ENCODE measurements at places on chromosomes 3 and 15.

- no peak for DNase-seq
Observed at GRCh38 chr15:71997691-71998090, 120.3 kb downstream of the MYO9A start.

- DNase-seq, result no peak
Observed at GRCh38 chr3:120753810-120754209, 11.3 kb downstream of the GTF2E1 start.

DNA sequence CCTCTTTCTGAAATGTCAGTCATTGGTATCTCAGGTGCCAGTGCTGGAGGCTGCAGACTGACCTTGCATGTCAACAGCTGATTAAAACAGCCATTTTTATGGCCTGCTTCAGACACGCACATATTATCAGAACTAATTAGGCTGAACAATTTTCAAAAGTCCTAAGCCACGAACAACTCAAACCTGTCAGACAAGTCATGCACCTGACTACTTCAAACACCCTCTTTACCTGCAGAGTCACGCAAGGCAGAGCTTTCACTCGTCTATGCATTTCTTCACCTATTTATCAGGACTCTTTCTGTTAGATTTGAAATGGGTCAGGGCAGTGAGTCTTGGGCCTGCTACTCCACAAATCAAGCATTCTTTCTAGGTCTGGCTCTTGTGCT is 26.7 kb downstream of the CLK3 start:
- no peak for DNase-seq

DNA sequence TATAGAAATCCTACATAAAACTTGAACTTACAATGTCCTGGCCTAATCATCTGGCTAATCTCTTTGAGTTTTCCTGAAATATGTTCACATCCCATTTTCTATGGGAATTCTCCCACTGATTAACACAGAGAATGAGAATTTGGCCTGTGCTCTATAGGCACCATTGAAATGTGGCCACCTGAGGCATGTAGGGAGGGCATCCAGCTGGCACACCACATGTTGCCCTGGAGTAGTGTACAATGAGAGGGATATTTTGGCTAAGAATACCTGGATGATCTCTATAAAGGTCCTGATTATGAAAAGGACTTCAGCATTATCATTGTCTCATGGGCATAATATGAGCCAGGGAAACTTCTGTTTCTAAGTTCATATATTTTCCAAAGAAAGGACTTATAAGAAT is 324.0 kb downstream of the ZBTB20 start:
- DNase-seq, result no peak

DNA sequence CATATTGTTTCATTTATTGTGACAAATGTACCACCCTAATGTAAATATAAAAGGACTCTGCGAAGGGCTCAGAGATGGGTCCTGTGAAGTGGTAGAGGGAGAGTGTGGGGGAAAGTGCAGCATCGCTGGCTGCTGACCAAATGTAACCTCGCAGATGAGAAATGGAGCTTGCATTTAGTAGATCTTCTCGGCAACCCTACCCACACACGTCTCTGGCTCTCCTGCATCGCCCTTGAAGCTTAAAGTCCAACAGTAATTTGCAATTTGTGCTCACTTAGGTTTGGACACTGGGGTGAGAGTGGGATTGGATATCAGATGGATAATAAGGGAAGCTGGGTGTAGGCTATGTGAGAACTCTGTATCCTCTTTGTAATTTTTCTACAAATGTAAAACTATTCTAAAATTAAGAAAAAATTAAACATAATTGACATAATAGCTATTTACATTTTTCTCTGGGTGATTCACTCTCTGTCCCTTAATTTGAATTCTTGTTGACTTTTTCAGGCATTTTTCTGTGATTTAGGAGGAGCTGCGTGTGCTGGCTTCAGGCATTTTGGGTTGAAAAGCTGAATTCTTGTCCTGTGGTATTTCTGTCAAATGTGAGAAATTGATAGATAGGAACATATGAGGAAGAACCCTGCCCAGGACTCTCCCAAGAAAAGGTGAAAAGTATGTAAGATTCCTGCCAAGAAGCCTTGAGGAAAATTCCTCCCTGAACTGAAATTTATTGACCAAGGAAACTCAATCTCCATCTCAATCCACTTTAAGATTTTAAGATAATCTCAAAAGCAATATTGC is 524.7 kb upstream of the MCTP2 start:
- DNase-seq, result no peak

DNA sequence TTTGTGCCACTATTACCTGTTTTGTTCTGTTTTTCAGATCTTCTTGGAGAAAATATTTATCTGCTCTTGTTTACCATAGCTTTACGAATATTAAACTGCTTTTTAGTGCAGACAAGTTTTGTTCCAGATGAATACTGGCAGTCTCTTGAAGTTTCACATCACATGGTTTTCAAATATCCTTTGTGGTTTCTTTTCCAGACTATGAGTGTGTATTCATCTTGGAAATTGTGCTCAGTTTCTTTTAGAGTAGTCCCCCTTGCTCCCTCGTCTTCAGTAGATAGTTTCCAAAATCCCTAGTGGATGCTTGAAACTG is 1.2 kb downstream of the PIGB start:
- no peak for DNase-seq

DNA sequence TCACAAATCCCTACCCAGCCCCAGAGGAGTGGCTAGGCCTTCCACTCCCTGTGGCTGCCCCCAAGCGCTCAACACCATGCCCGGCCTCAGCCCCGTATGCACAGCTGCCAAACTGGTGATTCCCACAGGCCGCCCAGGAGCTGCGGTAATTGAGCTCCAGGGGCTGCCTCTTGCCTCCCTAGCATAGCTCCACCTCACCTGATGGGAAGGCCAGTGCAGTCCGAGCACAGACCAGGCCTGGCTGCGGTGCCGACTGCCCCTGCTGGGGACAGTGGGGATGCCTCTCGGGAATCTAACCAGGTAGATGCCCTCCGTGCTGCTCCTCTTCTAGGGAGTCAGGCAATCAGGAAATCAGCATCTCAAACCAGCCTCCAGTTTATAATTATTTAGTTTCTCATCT is 25.9 kb downstream of the SCN5A start:
- no peak for DNase-seq

DNA sequence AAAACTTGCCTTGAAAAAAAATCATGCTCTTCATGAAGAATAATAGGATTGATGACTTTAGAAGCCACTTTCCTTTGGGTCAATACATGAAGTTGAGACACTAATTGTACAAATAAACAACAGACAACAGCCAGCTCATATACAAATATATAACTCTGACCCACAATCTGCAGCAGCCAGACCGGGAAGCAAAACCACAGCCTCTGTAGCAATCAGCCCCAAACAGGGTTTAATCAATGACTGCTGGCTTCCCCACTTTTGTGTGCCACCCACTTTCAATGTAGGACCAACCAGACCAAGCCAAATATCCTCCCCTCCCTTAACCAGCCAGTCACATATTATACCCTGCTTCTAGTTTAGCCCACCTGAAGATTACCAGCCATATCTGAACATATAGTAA is 39.0 kb downstream of the IFT57 start:
- DNase-seq, result no peak

- peak; percentile 22 for DNase-seq
Observed at GRCh38 chr3:32569540-32570420, 878 bp downstream of the DYNC1LI1 start.

- no peak for DNase-seq
Observed at GRCh38 chr15:63070681-63071129, 28.2 kb downstream of the TPM1 start.

DNA sequence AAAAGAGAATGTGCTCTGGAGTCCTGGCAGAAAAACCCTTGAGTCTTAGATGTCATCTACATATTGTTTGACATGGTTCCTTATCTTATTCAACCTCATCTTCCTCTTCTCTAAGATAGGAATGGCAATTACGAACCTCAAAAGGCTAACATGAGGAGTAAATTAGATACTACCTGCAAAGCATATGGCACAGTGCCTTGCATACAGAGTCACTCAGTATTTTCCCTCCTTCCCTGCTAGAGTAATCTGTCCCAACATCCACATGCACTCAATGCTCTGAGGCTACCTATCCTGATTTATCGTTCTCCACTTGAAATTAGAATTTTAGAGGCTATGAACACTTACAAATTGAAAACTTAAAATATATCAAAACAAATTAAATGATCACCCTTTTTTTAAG is 386.7 kb downstream of the RSL24D1 start:
- DNase-seq, result no peak

DNA sequence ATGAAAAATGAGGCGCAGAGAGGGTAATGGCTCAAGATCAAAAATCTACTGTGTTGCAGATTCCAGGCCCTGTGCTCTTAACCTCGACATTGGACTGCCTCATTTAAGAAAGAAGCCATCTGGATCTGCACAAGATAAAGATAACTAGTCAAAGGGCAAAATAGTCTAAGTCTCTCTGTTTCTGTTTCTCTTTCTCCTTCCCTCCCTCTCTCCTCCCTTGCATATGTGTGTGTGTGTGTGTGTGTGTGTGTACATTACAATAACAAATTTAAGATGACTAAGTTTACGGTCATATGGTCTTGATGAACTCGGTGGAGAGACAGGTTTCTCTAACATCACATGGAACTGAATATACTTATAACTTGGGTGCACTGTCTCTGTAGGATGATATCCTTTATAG is 69.2 kb downstream of the MEIS2 start:
- no peak for DNase-seq

- no peak for DNase-seq
Observed at GRCh38 chr3:40701016-40701588, 176.3 kb downstream of the ZNF621 start.

DNA sequence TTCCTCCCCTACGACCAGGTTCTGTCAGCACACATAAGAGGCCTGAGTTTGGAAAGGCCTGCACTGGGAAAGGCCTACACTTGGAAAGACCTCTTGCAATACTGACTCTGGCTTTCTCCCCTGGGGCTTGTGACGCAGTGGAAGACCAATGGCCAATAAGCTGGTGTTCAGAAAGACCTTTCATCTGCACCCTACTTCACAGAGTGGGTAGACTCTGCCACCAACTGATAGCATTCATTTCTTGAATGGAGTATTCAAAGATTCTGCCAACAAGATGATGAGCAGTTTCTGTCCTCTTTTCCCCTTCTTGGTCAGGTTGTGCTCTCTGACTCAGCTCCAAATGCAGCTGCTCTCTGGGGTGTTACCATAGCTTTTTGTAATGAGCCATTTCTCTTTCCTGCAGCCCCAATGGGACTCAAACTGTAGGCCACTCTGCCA is 48.8 kb downstream of the TIPARP start:
- no peak for DNase-seq

DNA sequence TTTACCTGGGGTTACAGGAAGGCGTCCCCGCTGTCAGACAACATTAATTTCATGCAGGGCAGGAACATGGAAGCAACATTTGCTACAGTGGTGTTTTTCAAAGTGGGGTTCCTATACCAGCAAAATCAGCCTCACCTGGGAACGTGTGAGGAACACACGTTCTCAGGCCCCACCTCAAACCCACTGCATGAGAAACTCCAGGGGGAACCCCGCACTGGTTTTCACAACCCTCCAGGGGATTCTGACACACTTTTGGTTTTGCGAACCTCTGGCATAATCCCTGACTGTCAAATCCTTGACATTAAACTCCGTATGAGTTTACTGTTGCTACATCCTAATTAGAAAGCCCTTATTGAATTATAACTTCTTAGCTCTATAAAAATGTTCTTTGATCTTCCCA is 127.7 kb downstream of the LRRK1 start:
- no peak for DNase-seq

DNA sequence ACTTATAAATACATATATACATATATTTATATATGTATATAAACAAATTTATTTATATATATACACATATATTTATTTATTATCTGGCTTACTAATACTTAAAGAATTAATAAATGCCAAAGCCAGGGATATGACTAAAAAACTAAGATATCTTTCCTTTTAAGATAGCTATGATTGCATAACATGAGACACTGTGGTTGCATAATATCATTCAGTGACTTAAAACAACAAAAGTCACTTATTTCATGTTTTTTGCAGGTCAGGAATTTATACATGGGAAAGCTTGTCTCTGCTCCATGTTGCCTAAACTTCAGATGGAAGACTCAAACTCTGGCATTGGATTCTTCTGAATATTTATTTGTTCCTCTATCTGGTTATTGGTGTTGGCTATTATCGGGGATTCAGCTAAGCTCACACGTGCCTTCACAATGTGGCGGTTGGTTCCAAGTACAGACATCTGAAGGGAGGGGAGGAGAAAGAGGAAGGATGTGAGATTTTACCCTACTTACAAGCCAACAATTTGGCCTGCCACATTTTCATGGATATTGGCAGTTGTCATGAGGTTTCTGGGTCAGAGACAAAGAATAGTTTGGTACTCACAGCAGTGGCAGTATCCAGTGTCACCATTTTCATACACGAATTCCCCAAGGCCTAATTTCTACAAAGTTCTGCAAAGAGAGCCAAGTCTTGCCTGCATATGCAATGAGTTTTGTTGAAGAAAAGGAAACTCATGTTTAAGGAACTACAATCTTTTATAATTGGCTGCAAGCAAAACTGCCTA is 381.6 kb downstream of the EPHA3 start:
- no peak for DNase-seq

DNA sequence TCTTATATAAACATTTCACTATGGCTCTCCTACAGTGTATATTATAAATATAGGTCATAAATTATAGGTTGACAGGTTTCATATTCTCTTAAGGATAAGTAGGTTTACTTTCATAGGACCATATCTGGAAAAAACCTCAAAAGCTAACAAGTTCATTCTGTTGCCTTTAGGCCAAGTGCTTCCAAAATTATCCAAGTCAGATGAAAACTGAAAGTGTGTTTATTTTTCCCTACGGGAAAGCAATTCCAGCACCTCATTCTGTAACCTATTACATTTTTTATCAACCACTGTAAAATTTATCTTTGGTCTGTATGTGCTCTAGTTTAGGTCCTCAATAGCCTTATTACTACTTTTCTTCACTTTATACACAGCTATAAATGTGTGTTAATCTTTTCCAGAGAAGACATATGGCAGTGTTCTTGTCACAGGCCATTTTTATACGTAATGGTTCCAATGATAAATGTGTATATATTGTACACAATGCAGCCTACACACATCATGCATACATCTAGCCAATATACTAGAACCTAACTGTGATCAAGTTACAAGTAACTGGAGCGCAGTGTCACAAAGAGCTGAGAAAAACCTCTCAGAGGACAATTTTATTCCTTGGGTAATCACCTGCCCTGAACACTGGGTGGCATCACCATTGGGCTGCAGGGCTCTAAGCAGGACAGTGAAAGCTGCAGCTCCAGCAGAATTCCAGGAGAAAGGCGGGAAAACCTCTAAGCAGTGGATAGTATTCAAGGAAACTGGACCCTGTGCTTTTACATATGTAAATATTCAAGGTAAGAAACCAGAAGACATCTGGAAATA is 251.3 kb downstream of the CTNNB1 start:
- no peak for DNase-seq

GRCh38 chr3:7309641-7310102 is 448.8 kb downstream of the GRM7 start:
- no peak for DNase-seq

GRCh38 chr3:195081242-195081963 is 189.6 kb downstream of the XXYLT1 start:
- DNase-seq, result no peak

DNA sequence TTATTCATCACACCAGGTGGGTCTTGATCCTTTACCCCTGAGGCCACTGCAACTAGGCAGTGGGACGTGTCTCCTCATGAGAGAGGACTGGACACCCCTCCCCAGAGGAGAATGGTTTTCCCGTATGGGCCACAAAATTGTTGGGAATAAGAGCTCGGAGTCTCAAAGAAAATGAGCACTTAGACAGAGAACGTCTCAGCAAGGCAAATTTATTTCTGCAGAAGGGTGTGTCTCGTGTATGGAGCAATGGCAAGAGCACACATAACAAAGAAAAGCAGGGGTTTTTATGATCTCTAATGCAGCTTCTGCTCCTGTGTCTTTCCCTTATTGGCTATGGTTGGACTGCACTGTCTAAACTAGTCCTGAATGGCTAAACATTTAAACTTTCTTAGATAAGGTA is 803.5 kb downstream of the PLOD2 start:
- no peak for DNase-seq

Measured in effector memory CD4-positive, alpha-beta T cell (primary cell).